ENCODE measurements at places on chromosomes 4 and X.

GRCh38 chrX:115214151-115214550 is 19.7 kb downstream of the LRCH2 start:
- no peak for DNase-seq

DNA sequence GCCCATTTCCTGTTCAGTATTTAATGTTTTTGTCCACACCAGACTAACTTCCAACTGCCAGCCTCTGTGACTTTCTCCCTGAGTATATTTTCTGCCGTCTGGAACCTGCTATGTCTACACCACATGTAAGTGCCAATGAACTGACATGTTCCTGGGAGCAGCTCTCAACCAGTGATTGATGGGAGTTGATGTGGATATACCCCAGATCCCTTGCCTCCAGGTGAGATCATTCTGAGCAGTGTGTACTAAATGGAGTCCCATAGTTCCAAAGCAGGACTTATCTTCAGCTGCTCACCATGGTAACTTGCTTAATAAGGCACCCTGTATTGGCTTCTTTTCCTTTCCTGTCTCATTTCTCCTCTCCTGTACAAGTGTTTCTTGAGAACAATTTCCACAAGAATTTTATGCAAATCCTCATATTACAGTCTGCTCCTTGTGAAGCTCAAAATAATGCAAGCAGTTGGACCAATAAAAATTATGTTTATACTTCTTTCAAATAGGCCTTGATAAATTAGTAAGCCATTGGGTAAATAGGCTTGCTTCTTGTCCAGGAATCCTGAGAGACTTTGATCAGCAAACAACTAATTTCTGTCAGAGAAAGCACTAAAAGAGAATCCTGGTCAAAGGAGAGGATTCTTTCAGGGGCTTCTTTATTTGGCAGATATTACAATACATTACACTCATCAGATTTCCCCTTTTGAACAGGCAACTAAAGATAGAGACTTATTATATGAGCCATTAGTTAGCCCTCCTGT is 911.7 kb upstream of the NDST4 start:
- no peak for DNase-seq

DNA sequence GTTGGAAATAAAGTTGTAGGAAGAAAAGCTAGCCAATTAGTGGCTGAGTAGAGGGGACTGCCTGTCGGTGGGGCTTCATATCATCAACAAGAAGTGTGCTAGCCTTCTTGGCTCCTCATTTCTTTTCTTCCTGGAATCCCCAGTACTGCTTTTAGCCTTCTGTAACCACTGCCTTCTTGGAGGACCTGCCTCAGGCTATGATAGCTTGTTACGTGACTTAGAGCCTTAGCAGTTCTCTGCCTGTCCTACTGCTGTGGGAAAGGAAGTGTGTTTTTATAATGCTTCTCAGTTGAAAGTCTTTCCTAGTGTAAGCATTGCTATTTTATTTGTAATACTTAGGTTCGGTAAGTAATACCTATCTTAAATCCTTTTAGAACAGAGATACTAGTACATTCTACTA is 61.9 kb downstream of the LARP1B start:
- DNase-seq, result no peak

DNA sequence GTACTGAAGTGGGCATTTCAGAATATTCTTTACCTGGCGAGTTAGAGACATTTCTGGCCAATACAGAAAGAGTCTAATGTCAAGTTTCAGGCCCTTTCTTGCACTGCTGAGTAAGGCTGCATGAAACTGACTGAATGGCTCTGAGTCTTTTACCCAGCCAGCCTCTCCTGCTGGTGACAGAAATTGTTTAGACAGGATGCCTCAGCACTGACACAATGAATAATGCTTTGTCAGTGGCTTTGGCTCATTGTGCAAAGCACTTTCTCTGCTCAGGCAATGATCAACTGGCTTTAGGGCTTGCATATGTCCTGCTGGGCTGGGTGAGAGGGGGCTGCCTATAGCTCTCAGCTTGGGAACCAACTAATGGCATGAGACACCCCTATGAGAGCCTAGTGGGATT is 45.5 kb downstream of the CLNK start:
- no peak for DNase-seq

DNA sequence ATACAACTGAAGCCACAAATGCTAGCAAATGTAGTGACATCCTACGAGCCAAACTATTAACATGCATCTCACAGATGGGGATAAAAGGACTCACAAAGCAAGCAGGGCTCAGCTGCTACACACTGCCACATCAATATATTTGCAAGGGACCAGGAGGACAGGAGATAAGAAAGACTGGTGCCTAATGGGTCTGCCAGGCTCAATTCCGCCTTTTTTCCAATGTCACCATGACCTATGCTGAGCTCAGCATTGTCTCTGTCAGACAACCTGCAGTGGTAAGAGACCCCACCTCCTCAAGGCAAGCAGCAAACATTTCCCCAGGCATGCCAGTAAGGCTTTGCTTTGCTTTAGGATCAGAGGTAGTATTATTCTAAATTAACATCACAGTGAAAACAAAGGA is 435 bp downstream of the DCX start:
- no peak for DNase-seq

DNA sequence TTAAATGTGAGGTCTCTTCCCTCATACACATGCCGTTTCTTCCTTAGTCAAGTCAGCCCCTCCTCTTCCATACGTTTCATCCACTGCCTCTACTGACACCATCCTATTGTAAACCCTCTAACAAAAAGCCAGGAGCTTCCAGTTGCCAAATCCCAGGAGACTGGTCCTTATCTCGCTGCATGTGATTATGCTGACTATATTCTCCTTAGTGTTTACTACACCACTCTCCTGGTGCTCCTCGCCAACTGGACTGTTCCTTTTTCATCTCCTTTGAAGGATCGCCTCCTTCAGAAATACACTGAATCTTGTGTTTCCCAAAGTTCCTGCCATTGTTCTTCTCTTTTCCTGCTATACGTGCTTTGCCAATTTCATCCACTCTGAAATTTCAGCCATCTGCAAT is 27.7 kb downstream of the MAML3 start:
- no peak for DNase-seq

DNA sequence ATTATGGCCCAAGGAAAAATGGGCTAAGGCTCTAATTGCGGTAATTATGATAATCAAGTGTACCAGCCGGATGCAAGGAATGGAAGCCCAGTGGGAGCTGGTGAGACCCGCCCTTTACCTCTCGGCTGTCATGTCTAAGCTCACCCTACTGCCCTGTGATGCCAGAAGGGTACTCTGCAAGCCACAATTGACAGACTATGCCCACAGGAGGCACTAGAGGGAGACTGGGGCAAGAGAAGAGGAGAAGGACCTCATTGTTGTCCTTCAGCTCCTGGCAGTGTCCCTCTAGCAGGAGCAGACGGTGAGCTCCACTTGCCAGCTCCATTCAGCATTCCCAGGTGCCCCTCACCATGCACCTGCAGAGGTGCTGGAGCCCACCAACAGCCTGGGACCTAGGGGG is 141.8 kb downstream of the SMIM20 start:
- no peak for DNase-seq

- DNase-seq, result no peak
Measured at GRCh38 chr4:39877971-39878370, 99.7 kb downstream of the PDS5A start.

- DNase-seq, result peak; percentile 77
Measured at GRCh38 chr4:6974138-6974848, 64.7 kb downstream of the TBC1D14 start.

- no peak for DNase-seq
Measured at GRCh38 chr4:38679921-38680320, 15.9 kb downstream of the KLF3 start.

GRCh38 chr4:92953462-92953861 is 649.7 kb downstream of the GRID2 start:
- DNase-seq, result no peak

DNA sequence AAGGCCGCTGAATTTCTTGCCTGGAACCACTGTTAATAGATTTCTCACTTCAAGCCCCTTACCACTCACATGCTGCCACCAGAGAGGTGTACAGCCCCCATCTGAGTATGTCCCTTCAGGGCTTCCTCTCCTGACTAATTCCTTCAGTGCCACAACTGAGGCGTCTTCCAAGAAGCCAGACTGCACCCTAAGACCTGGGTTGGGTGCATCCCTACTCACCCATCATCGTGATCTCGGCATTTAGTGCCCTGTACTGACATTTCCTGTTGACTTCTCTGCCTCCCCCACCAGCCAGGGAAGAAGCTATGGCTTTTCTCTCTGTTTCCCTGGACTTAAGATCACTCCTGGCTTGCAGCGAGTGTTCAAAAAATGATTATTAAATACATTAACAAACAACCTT is 40.4 kb upstream of the MAP3K15 start:
- no peak for DNase-seq

DNA sequence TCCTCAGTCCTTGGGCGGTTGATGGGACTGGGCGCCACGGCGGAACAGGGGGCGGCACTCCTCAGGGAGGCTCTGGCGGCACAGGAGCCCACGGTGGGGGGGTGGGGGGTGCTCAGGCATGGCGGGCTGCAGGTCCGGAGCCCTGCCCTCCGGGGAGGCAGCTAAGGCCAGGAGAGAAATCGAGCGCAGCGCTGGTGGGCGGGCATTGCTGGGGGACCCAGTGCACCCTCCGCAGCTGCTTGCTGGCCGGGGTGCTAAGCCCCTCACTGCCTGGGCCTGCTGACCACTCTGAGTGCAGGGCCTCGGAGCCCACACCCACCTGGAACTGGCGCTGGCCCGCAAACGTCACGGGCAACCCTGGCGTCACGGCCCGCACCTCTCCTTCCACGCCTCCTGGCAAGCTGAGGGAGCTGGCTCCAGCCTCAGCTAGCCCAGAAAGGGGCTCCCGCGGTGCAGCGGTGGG is 164.9 kb upstream of the AGA start:
- DNase-seq, result no peak

DNA sequence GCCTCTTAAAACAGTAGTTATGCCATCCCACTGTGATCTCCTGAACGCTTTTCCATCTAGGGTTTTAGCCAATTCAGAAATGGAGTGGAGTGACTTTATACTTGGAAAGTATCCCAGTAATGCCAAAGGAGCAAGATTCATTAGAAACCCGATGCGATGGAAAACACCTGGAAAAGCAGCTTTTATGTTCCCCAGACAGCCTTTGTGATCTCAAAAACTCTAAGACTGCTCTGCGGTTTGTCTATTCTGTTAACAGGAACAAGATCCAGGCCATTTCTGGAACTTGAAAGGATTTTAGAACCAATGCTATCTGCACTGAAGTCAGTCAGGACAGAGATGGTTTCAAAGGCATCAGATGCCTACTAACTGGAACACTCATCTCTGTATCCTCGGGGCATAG is 145.1 kb downstream of the APBB2 start:
- DNase-seq, result no peak

- no peak for DNase-seq
Measured at GRCh38 chrX:139179592-139179991, 350.9 kb upstream of the F9 start.

DNA sequence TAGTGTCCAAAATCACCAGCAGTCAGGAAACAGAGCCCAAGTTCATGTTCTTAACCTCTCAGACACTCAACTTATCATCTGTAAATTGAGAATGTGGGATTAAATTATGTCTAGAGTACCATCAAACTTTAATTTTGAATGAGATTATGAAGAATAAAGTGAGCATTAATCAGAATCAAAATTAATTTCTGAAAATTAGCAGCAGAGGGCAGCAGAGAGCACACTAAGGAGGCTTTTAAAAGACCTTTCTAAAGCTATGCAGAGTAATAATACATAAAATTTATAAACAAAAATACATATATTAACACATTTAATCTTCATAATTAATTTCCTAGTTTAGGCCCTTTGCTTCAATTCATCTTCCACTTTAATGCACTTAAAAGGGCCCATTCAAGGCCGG is 7.1 kb downstream of the TASL start:
- DNase-seq, result peak; percentile 24

- DNase-seq, result no peak
Measured at GRCh38 chr4:171650543-171650942, 162.7 kb upstream of the GALNTL6 start.

GRCh38 chrX:21632027-21632426 is 26.1 kb downstream of the KLHL34 start:
- DNase-seq, result no peak

GRCh38 chr4:6989331-6989923 is 53.7 kb upstream of the TADA2B start:
- no peak for DNase-seq

GRCh38 chrX:123256378-123256777 is 72.3 kb downstream of the GRIA3 start:
- no peak for DNase-seq

DNA sequence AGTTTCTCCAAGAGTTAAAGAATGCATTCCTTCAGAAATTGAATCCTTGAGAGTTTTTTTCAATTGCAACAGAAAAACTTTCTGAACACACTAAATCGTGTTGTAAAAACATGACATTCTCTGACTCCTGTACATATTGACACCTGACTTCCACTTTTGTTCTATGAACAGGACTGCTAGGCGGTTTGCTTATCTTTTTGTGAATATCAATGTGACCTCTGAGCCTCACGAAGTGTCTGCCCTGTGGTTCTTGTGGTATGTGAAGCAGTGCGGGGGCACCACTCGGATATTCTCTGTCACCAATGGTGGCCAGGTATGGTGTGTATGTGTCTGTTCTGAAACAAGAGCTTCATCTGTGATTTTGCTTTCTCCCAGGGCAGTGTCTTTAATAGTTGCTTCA is 71.9 kb downstream of the MAOA start:
- no peak for DNase-seq

DNA sequence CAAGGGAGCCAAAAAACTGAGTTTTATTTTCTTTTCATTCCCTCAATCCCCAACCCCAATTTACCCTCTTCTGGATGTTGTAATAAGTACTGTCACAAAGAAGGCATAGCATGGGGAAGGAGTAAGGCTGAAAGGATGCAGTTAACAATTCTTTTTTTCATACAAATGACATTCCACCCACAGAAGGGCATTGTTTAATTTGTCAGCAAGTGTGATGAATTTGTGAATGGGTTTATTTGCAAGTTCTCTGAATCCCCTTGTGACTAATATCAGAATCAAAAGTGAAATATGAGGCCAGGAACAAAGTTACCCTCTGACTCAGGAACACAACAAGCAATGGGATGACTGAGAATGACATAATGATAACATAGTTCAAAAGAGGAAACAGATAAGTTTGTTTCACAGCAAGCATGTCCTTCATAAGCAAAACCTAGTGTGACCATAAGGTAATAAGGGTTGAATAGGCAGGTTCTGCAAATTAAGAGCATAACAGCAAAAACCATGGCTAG is 2.1 kb downstream of the GEMIN8 start:
- DNase-seq, result peak; percentile 72

DNA sequence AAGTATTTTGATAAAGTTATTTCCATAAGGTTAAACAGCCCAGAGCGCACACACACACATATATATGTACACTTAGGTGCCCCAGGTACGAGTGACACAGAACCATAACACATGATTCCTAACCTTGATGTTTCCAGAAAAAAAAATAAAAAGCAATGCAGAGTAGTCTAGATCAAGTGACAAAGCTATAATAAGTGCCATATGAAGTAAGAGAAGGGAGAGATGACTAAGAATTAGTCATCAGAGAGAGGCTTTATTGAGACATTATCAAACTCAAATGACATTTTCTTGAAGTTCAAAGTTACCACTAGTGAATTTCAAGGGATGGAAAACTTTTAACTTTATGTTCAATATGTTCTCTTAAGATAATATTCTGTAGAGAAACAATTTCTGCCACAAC is 215.0 kb downstream of the HTR2C start:
- DNase-seq, result no peak

GRCh38 chrX:83916525-83916924 is 55.6 kb downstream of the CYLC1 start:
- DNase-seq, result peak; percentile 51

- no peak for DNase-seq
Measured at GRCh38 chrX:54978448-54978847, 15.5 kb downstream of the PFKFB1 start.
